ENCODE measurements at places on chromosomes 2 and 18.

- no peak for DNase-seq
Observed at GRCh38 chr2:44233450-44234128, 41.7 kb upstream of the SLC3A1 start.

GRCh38 chr2:235144291-235144690, 192.5 kb downstream of the SH3BP4 start:
- no peak for DNase-seq

GRCh38 chr2:26251893-26252292, 7.2 kb downstream of the HADHB start:
- DNase-seq, result no peak

GRCh38 chr2:120330946-120331822, 14.8 kb upstream of the INHBB start:
- DNase-seq, result no peak

DNA sequence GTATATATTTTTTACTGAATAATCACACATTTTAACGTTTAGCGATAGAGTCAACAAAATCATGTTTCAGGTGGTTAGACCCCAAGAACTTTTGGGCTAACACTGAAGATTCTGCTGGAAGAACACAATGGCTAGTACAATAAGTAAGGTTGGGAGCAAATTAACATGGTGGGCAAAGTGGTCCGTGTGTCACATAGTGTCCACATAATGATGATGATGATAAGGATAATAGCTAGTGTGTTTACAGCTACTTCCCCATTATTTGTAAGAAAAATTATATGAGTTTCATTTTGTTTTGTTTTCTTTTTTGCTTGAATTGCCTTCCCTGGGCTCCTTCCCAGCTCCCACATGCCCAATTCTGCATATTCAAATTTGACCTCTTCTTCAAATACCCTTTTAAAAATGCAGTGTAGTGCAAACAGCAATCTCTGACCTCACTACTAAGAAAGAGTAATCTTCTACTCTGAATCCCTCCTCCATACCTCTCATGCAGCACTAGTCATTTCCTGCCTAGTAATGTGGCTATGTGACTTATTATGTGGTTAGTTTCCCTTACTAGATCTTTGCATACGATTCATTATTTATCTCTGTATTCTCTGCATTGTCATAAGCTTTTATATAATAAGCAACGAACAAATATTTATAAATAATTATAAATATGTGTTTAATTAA, 16.9 kb upstream of the VPS54 start:
- no peak for DNase-seq

DNA sequence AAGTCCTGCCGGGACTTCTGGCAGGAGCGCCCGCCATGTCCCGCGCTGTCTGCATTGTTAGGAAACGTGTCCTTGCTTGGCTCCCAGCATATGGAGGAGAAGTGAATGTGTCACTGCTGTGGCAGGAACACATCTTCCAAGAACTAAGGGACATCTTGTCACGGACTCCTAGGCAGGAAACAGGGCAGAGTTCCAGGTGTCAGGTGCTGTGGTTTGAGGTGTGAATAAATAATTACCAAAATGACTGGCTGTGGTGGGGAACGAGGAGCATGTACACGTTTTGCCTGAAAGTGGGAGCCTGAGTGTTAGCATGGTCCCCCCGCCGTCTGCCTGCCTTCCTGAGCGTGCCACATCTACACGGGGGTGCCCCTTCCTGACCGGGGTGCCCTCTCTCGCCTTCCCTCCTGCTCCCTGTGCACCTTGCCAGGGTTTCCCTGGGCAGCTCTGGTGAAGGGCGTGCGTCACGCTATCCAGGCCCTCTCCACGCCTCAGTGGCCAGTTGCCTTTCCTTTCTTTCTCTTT, 237.5 kb downstream of the LDLRAD4 start:
- no peak for DNase-seq

GRCh38 chr2:28583899-28584553, 88.2 kb downstream of the PLB1 start:
- no peak for DNase-seq

GRCh38 chr2:143615562-143615961, 486.3 kb downstream of the ARHGAP15 start:
- no peak for DNase-seq

- peak; percentile 98 for DNase-seq
Observed at GRCh38 chr2:10448576-10449485, 704 bp upstream of the ODC1 start.

DNA sequence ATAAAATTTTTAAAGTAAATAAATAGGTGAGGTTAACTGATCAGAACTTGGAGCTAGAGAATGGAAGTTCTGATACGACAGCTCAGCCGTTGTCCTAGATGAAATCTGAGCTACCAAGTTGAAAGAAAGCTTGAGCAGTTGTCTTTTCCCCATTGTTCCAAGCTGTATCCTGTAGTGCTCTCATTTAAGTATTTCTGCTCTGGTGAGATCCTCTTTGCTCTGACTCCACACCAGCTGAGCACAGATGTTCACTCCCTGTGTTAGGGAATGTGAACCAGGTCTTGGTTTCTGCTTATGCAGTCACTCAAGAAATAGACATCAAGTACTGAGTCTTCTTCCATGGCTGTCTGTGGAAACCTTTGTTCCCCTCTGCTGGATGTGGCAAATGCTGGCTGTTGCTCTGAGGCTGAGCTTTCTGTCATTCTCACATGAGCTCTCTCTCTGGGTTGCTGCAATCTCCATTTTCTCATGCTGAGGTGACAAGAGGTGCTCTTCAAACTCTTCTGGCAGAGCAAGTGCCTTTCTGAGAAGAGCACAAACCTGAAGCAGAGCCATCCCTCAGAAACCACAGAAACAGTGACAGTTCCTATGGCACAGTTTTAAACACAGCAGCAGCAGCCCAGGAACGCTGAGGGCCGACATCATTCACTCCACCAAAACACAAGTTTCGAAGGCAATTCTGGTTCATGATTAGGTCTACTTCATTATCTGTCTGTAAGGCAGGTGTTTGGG, 194.1 kb downstream of the SP3 start:
- no peak for DNase-seq

DNA sequence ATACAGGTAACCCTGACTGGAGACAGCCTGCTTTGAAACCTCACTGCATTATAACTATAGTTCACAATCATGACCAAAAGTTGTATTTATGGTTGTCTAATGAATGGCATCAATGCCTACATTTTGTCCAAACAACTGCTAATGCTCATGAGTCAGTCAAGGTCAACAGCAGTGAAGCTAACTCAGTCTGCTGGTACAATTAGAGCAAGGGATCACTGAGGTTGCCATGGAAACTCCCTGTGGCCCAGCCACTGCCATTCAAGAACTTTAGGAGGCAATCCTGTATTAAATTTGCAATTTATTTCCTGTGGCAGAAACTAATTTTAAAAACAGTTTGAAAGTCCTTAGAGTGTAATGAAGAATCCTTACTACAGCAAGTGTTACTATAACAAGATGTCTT, 185.1 kb upstream of the SMAD7 start:
- DNase-seq, result no peak

DNA sequence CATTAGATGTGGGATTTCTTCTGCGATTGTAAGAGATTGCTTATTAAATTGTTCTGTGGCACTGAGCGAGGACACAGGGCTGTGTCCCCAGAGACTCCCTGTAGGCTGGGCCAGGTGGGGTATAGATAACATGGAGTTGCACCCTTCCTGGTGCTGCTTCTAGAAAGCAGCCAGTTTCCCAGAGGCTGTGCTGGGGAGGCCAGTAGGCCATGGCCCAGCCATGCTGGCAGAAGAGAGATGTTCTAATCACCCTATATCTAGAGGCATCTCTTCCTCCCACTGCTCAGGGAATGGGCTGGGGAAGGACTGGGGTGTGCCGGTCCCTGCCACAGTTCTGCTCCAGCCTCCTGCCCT, 66.9 kb downstream of the HS1BP3 start:
- peak; percentile 61 for DNase-seq

DNA sequence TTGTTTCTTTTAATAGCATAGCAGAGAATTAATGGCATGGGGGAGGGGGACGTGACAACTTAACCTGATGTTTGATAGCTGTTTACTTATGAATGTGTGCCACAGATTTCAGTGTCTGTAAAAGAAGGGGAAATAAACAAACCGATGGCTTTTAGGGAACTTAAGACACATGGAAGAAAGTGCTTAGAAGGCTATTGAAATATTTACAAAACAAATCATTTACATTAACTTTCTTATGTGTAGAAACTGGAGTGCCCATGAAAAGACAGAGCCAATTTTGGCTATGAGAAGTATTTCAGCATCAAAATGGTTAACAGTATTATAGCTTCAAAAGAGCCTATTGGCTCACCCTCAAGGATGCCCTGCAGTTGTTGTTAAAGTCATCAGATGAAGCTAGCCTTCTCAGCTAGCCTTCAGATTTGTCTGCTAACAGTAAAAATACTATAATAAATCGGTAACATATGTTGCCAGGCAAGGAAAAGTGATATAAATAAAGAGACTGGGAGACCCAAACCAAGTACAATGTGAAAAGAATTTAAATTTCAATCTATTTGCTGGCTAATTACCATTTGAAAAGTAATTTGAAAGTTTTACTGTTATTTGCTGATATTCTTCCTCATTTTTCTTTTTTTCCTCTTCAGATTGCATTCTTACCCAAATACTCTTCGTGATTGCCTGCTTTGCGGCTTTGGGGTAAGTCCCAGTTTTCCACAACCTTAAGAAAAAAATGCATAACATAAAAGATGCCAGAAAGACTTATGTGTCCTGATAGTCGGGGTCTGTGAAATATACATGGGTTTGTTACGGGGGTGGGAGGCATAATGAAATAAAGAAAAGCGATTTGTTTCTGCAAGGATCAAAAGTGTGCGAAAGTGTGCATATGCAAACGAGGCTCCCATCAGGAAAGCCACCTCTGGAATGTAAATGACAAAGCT, 256.4 kb downstream of the MEIS1 start:
- no peak for DNase-seq

GRCh38 chr2:26880161-26880560, 32.2 kb downstream of the DPYSL5 start:
- DNase-seq, result no peak

DNA sequence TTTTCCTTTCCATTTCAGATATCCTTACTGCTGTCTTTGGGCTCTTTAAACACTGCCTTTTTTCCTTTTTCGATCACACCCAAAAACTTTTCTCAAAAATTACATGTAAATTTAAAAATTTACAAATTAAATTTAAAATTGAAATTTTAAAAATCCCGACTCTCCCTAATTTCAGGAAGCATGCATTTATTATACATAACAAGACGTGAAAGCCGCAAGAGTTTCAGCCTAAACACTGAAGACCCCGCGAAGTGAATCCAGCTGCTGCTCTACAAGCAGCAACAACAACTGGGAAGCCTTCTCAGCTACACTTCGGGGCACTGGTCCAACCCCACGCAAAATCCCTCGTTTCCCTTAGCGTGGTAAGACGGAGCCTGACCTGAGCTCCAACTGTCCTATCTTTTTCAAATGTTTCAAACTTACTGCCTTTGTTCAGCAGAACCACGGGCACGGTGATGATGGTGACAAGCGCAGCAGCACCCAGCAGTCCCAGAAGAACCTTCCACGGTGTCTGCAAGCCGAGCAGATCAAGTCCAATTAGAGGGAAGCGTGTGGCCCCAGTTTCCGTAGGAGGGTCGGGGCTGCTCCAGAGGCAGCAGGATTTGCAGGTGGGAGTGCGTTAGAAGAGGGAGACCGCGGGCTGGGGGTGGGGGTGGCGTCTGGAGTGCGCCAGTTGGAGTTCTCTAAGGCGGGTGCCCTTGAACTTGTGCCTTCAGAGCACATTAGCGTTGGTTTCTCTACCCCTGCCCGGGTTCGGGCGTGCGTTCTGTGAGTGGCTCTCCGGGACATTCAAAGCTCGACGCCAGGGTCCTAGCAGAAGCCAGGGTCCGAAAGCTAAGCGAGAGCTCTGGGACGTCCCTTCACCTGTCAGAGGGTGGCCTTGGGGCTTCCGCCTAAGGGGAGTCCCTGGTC, 783 bp downstream of the DPP4 start:
- DNase-seq, result no peak

DNA sequence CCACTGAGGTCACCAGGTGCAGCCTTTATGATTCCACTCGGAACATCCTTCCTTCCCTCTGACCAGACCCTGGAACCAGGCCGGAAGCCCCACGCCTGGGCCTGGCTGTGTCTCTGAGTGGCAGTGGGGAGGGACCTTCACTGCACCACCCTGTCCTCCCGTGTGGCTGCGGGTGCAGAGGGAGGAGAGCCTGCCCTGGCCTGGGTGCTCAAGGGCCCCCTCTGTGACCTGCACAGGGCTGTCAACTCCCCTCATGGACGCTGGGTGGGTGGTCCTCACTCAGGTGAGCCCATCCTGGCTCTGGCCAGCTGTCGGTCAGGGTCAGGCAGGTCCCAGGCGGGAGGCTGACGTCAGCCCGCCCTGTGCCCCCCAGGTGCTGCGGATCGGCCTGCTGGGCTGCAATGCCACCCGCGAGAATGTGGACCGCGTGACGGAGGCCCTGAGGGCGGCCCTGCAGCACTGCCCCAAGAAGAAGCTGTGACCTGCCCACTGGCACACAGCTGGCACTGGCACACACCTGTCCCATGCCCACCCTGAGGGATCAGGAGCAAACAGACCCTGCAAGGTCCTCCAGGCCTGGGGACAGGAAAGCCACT, 9.8 kb downstream of the AGXT start:
- peak; percentile 63 for DNase-seq

DNA sequence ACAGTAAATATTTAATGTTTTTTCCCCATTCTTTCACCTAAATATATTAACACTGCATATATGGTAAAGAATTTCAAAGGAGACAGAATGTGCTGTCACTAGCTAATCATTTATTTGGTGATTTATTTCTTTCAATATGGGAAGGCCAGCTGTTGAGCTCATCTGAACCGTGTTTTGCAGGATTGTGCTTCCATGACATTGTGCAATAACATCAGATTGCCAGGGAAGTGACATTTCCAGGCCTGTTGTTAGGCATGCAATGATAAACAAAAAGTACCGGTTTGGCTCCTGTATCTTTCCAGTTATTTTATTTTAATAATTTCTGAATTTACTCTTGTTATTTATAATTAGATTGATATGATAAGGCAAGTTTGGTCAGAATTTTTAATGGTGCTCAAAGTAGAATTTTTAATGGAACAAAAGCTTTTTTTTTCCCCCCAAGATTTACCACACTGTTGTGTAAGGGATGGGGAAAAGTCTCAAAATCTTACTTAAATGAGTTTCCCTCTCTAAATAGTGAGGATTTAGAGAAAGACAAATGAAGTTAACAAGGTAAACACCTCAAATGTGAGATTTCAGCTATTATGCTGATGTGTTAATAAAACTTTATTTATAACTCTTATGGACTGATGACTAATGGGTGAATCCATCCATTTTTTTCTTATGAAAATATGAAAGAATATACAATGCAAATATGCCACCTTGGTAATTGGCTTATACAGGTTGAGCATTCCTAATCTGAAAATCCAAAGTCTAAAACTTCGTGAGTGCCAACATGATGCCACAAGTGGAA, 52.7 kb downstream of the MALT1 start:
- DNase-seq, result no peak

DNA sequence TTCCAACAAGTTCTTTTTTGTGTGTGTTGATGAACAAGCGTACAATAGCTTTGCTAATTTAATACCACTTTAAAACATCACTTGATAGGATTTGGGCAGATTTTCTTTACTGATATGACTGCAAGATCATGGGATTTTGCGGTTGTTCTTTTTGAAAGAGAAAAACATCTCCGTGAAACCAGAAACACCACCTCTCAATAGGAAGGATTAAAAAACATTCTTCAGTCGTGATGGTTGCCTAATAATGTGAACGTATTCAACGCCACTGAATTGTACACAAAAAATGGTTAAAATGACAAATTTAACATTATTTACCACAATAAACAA, 19.3 kb downstream of the RBMS1 start:
- no peak for DNase-seq

All from spleen (tissue), 13 donors.